Metanephros (tissue), 2 donors: ENCODE measurements at places on chromosomes 6 and 20. TPM values are rescaled to one million over a fixed set of nuclear protein-coding genes. Genes with fewer than 3 reads are reported as not detected.

The ETV7 gene
- total RNA-seq = 0.29 TPM

The ELMO2 gene
- total RNA-seq = 54.0 TPM

The OR2H2 gene
- not detected for total RNA-seq

The PRDM13 gene
- not detected for total RNA-seq

The ADISSP gene
- total RNA-seq = 23.7 TPM

The RIPPLY2 gene
- not detected for total RNA-seq

The UBD gene
- 1.1 TPM for total RNA-seq

The TRIM40 gene
- not detected for total RNA-seq

The EBF4 gene
- 18.3 TPM for total RNA-seq

The PAX1 gene
- total RNA-seq = 0.23 TPM

The CCN2 gene
- total RNA-seq = 183 TPM

The SIRPD gene
- total RNA-seq = 0.12 TPM

The HSPA1B gene
- 1,232 TPM for total RNA-seq

The OOEP gene
- total RNA-seq = not detected

The PNPLA1 gene
- total RNA-seq = 1.1 TPM

The CFAP61 gene
- 7.1 TPM for total RNA-seq

The AGER gene
- total RNA-seq = 6.0 TPM

The TBC1D7 gene
- total RNA-seq = 25.5 TPM

The PBOV1 gene
- not detected for total RNA-seq

The CPNE5 gene
- total RNA-seq = 14.2 TPM

The LIN28B gene
- total RNA-seq = 0.18 TPM

The L3MBTL3 gene
- total RNA-seq = 13.1 TPM

The ENPP1 gene
- total RNA-seq = 30.9 TPM

The DUSP15 gene
- total RNA-seq = 18.0 TPM

The EDEM2 gene
- 19.2 TPM for total RNA-seq

The SRPK1 gene
- total RNA-seq = 39.8 TPM

The AARS2 gene
- total RNA-seq = 21.3 TPM

The SOX18 gene
- total RNA-seq = 20.5 TPM
